Lower lobe of right lung (tissue), 2 donors: ENCODE measurements at places on chromosomes 16 and 17. TPM values are rescaled to one million over a fixed set of nuclear protein-coding genes. Genes with fewer than 3 reads are reported as not detected.
A peak's percentile ranks its signal among the peaks of the same experiment; 100 is the strongest.

ASPHD1 gene
- total RNA-seq = 1.6 TPM

GRCh38 chr17:8873801-8874715, 6.6 kb upstream of the PIK3R6 start:
- no peak for DNase-seq

GRCh38 chr17:33015716-33016346, 24.2 kb downstream of the SPACA3 start:
- no peak for DNase-seq

DNA sequence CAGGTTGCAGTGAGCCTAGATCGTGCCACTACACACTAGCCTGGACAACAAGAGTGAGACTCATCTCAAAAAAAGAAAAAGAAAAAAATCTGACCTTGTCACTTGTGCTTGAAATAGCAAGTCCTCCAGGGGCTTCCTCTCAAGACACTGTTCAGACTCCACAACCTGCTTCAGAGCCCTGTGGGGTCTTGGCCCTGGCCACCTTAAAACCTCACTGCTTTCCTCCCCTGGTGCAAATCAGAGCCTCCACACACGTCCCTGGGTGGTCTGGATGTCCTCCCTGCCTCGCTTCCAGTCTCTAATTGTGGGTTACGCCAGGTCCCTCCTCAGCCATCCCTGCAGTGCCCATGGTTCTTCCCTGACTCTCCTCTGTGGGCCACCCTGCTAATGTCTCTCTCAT, 4.7 kb downstream of the ACD start:
- no peak for DNase-seq

SPATA22 gene
- 0.53 TPM for total RNA-seq

GRCh38 chr17:81456798-81457197, 55.8 kb downstream of the ACTG1 start:
- no peak for DNase-seq

DNA sequence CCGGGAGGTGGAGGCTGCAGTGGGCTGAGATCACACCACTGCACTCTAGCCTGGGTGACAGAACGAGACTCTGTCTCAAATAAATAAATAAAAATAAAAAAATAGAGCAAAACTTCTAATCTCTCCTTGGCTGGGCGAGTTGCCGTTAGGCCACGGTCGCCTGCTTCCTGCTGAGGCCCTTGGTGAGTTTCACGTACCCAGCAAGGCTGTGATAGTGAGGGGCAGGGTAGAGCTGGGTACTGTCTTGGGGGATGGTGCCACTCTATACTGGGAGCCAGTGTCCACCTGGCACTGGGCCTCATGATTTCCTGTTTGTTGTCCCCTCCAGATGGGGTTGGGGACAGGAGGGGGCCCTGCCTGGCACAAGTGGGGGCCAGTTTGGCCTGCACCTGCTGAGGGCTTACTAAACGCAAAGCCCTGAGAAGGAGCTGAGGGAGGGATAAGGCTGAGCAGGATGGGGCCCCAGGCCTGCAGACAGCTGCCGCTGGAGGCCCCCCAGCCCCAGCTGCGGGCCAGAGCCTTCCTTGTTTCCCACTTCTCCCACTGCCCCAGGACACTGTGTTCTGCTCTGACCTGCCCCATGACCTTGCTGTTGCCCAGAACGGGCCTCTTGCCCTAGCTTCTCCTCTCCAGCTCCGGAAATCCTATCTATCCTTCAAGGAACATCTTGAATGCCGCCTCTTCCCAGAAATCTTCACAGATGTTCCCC, 25.4 kb downstream of the GJD3 start:
- DNase-seq = no peak

- peak; percentile 57 for DNase-seq
Observed at GRCh38 chr16:31869511-31870201, 4.0 kb upstream of the ZNF267 start.

- DNase-seq = peak; percentile 32
Observed at GRCh38 chr17:47994724-47995123, 23.8 kb downstream of the CDK5RAP3 start.

ZNF319 gene
- total RNA-seq = 11.0 TPM

DNA sequence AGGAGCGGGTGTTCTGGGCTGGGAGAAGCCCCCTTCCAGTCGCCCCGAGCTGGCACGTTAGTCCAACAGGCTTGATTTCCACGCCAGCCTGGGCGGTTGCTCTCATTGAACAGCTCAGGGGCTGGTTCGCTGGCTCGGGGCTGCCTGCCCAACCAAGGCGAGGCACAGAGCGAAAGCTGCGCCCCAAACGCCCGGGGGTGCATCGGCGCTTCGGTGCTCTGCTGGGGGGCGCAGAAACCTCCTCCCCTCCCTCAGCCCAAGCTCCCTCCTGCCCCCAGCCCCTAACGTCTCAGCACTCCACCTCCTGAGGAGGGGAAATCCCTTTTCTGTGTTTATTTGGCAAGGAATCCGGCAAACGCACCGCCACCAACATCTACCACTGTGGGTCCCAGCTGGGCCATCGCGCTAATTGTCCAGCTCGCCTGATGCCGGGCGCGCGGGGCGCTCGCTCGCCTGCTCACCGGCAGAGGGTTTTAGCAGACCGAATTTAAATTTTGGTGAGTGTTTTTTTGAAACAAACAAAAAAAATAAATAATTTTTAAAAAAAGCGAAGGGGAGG, 29.5 kb upstream of the RBFOX1 start:
- no peak for DNase-seq

GRCh38 chr16:12540290-12540689, 263.4 kb downstream of the CPPED1 start:
- DNase-seq = no peak

DNA sequence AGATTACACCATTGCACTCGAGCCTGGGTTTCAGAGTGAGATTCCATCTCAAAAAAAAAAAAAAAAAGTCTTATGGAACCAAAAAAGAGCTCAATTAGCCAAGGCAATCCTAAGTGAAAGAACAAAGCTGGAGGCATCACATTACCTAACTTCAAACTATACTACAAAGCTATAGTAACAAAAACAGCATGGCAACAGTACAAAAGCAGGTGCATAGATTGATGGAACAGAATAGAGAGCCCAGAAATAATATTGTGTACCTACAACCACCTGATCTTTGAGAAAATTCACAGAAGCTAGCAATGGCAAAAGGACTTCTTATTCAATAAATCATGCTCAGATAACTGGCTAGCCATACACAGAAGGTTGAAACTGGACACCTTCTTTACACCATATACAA, 24.7 kb upstream of the CCL2 start:
- DNase-seq = no peak

DNA sequence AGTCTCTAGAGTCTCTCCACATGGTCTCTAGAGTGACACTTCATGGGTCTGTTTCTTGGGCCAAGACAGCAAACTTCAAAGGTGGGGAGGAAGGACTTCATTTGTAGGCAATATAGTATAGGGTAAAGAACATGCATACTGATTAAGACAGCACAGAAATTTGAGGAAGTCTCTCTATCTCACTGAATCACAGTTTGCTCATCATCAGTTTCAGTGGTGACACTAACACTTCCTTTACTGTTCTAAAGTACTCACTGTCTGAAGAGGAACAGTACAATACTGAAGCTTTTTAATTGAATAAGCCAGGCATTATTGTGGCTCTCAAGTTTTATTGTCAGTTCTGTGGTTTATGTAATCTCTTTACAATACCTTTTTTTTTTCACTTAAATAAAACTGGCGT, 656.4 kb upstream of the CDH8 start:
- DNase-seq = no peak

DNA sequence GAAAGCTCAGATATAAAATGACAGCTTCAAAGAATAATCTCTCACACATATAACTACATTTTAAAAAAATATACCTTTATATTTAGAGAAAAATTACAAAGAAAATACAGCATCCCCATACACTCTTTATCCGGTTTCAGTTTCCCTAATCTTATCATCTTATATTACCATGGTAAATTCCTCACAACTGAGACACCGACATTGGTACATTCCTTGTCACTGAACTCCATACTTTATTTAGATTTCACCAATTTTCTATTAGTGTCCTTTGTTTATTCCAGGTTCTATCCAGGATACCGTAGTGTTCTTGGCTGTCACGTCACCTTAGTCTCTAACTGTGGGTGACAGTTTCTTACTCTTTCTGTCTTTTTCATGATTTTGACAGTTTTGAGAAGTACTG, 22.0 kb upstream of the ABCA10 start:
- DNase-seq = no peak

DNA sequence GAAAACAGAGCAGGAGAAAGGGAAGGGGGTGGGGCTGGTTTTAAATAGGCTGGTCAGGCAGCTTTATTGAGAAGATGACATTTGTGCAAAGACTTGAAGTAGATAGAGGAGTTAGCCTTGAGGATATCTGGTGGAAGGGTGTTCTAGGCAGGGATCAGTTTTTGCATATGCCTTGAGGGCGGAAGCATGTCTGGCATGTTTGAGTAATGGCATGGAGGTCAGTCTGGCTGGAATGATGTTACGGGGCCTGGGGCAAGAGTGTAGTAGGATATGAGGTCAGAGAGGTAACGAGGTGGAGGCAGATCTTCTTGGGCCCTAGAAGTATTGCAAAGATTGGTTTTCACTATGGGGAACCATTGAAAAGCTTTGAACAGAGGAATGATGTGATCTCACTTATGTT, 4.8 kb downstream of the RABEP1 start:
- DNase-seq = no peak

IGSF6 gene
- total RNA-seq = 103 TPM
